ENCODE measurements at places on chromosomes 11 and 22. TPM values are rescaled to one million over a fixed set of nuclear protein-coding genes. Genes with fewer than 3 reads are reported as not detected.

The CBLIF gene
- not detected for total RNA-seq

- H3K27ac ChIP-seq = no peak overlapping the region
- no peaks in the 10 kb centered on the region for H3K27me3 ChIP-seq
- DNase-seq = peak; percentile 49
- H3K4me3 ChIP-seq = no peak overlapping the region
- H3K4me1 ChIP-seq = no peaks in the 10 kb centered on the region
These were observed 13.9 kb downstream of the CCND1 start for GRCh38 chr11:69654660-69655478.

GRCh38 chr22:32518848-32519247 is 44.2 kb downstream of the FBXO7 start:
- H3K4me3 ChIP-seq = no peak overlapping the region
- no peaks in the 10 kb centered on the region for H3K36me3 ChIP-seq
- no peaks in the 10 kb centered on the region for H3K27me3 ChIP-seq
- no peak for DNase-seq
- H3K4me1 ChIP-seq = no peaks in the 10 kb centered on the region
- H3K27ac ChIP-seq = no peak overlapping the region

The P2RX6 gene
- total RNA-seq = not detected

GRCh38 chr11:130737866-130738431 is 178.3 kb downstream of the SNX19 start:
- peaks cover 37% of the 10 kb centered on the region for H3K36me3 ChIP-seq
- DNase-seq = no peak
- H3K27ac ChIP-seq = no peak overlapping the region
- H3K4me3 ChIP-seq = no peak overlapping the region
- H3K27me3 ChIP-seq = no peaks in the 10 kb centered on the region
- peaks cover 14% of the 10 kb centered on the region for H3K4me1 ChIP-seq

The ST3GAL4 gene
- 60.9 TPM for total RNA-seq

DNA sequence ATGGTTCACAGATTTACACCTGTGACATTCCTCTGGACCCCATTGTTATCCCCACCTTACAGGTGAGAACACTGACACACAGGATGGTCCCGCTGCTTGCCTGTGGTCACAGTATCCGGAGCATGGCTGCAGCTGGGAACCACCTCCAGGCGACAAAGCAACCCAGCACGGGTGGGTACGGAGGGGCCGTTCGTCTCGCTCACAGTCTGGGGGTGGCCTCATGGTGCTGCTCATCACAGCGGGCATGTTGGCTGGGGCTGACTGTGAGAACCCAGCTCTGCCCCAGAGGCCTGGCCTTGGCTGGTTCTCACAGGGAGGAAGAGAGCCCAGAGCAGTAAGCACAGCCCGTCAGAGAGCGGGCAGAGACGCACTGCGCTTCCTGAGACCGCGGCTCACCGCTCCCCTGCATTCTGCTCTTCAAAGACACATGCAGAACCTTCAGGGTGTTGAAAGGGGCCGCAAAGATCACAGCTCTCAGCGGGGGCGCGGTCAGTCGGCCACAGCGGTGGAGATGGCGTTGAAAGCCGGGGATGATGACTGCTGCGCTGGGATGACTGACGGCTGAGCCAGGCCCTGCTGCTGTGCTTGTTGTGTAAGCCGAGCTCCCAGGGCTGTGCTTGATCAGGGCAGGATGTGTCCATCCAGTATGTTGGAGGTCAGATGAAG is 423.0 kb downstream of the BRD1 start:
- DNase-seq = peak; percentile 32
- H3K27ac ChIP-seq = no peak overlapping the region
- H3K36me3 ChIP-seq = no peaks in the 10 kb centered on the region
- peaks cover 25% of the 10 kb centered on the region for H3K27me3 ChIP-seq

GRCh38 chr11:47924184-47924691 is 56.1 kb upstream of the PTPRJ start:
- no peak overlapping the region for H3K27ac ChIP-seq
- H3K27me3 ChIP-seq = no peaks in the 10 kb centered on the region
- no peaks in the 10 kb centered on the region for H3K36me3 ChIP-seq
- DNase-seq = no peak
- H3K4me1 ChIP-seq = peaks cover 21% of the 10 kb centered on the region
- H3K4me3 ChIP-seq = no peak overlapping the region

- no peak overlapping the region for H3K27ac ChIP-seq
- DNase-seq = no peak
- no peaks in the 10 kb centered on the region for H3K36me3 ChIP-seq
- H3K4me3 ChIP-seq = no peak overlapping the region
These were observed 27.9 kb upstream of the RBMXL2 start for GRCh38 chr11:7060868-7061267.

DNA sequence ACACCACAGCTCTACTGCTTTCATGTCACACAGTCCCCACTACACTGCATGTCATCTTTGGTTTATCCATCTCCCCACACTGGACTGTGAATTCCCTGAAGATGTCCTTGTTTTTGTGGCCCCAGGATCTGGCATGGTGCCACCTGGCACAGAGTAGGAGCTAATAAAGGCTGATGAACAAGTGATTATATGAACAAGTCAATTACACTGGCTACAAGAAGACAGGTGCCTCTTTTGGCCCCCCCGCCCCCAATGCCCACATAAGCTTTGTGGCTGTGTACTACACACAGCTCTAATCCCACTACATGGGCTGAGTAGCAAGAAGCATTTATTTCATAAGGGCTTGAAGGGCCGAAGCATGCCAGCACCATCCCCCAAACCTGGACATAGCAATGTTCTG is 24.7 kb downstream of the PLEKHA7 start:
- H3K27me3 ChIP-seq = no peaks in the 10 kb centered on the region
- H3K36me3 ChIP-seq = no peaks in the 10 kb centered on the region
- no peak overlapping the region for H3K27ac ChIP-seq
- H3K4me1 ChIP-seq = peaks cover 26% of the 10 kb centered on the region
- DNase-seq = no peak
- H3K4me3 ChIP-seq = no peak overlapping the region

Measured in natural killer cell treated with Interleukin-12 subunit alpha and Interleukin-12 subunit beta and Interleukin-15 and Interleukin-18, amount 100 ng/mL, for 72 hours (primary cell).